ENCODE measurements at places on chromosomes 13 and 19. TPM values are rescaled to one million over a fixed set of nuclear protein-coding genes. Genes with fewer than 3 reads are reported as not detected.

The MEIOSIN gene
- not detected for total RNA-seq

The MUC16 gene
- 0.08 TPM for total RNA-seq

The CASP14 gene
- not detected for total RNA-seq

The TSHZ3 gene
- 4.2 TPM for total RNA-seq

The ONECUT3 gene
- not detected for total RNA-seq

The VAV1 gene
- 7.1 TPM for total RNA-seq

The ANGPTL4 gene
- total RNA-seq: 41.1 TPM

The CCDC169 gene
- total RNA-seq: 0.55 TPM

Data from A549 treated with DMSO at 1 μM for 4 hours (cell line).